NCI-H2081 treated with DMSO at 0.1 percent for 48 hours (cell line): ENCODE measurements at places on chromosomes 11 and 22.

- DNase-seq = no peak
Measured at GRCh38 chr11:130420478-130421198, 7.8 kb downstream of the ADAMTS8 start.

- no peak for DNase-seq
Measured at GRCh38 chr11:61158691-61159381, 2.4 kb downstream of the VPS37C start.

- no peak for DNase-seq
Measured at GRCh38 chr11:75743711-75744563, 24.6 kb upstream of the DGAT2 start.

DNA sequence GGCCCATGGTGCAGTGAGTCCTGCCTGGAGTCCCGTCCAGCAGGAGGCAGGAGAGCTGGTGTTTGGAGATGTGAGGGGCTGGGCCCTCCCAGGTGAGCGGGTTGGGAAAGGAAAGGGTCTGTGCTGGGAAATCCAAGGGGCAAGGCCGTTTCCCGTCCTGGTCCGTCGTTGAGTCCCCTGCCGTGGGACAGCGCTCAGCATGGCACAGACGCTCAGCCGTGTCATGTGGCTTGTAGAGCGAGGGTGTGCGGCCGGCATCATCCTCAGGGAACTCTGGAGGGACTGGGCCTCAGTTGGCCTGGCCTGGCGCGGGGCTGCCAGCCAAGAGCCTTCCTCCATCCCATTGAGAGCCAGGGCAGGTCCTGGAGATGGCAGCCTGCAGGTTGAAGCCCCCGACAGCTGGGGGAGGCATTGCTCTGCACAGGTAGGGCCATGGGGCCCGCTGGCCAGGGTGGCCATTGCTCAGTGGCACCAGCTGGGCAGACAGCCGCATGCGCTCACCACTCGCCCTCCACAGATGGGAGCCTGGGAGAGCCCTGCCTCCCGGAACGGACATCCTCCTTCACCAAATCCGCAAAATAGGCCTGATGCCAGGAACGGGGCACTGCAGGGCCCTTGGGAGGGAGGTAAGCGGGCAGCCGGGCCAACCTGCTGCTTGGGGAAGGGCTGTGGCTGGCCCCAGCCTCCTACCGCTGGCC, 28.7 kb downstream of the KCNQ1 start:
- no peak for DNase-seq

DNA sequence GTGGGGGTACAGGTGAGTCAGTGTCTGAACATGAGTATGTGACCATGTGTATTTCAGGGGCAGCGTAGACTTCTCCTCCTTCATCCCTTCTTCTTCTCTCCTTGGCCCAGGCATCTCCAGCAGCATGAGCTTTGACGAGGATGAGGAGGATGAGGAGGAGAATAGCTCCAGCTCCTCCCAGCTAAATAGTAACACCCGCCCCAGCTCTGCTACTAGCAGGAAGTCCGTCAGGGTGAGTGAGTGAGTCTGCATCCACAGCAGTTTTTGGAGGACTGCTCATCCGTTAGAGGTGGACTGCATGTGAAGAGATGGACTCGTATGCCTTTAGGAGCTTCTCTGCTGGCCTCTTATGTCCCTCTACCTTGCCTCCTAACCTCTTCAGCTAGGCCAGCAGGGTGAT, 15.6 kb downstream of the TUB start:
- no peak for DNase-seq

DNA sequence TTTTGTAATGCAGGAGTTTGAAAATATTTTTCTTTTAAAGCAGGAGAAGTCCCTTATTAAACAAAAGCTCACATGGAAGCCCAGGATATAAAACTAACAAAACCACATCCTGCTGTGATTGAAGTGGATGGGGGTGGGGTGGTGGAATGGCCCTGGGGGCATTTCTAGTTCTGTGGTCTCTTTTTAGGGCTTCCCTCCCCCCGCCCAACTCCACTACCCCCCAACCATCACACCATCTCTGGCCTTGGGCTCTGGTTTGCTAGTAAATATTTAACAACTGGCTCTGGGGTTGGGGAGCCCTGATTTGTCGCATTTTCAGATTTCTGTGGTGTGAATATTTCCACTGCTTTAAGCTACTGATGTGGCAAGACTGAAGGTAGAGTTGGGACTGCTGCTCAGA, 279.6 kb upstream of the PLET1 start:
- DNase-seq = no peak

DNA sequence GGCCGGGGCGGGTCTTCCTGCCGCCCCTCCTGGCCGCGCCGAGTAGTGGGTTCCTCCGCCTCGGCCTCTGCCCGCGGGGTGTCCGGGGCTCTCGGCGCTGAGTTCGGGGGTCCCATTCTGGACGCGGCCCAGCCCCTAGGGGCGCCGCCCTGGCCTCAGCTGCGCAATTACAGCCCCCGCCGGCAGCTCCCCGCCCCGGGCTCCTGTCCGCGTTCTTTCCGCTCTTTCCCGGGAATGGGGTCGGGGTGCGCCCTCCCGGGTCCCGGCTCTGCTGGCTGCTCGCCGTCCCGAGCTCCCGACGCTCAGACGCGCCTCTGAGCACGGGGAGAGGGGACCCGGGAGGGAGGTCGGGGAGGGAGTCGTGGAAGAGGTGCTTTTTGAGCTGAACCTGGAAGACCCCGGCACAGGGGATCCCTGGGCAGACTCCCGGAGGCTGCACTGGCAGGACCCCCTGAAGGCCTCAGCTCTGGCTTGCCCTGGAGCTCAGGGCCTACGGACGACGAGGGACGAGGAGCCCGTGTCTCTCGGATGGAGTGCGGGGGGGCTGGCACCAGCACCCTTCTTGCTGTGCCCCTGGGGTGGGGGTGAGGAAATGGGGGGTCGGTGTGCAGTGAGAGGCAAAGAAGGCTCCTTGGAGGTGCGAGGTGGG, 558 bp downstream of the TSPAN4 start:
- no peak for DNase-seq

DNA sequence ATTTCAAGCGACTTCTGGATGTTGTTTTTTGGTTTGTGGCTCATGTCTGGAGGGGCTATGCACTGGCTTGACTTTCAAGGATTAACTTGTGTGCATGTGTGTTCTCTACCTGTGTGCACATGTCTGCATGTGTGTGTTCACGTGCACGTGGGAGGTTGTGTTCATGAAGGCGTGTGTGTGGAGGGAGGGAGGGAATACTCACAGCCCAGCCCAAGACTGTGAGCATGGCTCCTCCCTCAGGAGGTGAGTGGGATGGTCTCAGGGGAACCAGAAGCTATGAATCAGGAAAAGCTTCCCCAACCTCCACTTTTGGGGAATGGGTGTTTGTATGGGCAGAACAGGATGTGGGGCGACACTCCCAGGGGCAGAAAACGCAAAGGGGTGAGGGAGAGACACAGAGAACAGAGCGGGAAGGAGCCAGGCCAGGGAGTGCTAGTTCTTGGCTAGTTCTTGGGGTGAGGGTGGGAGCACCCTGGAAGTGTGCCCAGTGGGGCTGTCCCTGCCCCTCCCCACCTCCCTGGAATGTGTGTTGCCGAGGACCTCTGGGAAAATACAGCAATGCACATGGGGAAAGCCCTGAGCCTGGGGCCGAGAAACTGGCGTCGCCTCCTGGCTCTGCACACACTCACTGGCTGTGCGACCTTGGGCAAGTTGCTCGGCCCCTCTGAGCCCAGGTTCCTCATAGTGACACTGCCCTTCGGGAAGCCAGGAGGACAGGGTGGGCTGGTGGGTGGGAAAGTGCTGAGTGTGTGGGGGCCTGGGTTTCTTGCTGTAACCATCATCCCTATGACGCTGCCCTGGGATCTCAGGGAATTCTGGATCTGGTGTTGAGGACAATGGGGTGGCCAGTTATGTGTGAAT, 16.9 kb upstream of the ALX4 start:
- no peak for DNase-seq

DNA sequence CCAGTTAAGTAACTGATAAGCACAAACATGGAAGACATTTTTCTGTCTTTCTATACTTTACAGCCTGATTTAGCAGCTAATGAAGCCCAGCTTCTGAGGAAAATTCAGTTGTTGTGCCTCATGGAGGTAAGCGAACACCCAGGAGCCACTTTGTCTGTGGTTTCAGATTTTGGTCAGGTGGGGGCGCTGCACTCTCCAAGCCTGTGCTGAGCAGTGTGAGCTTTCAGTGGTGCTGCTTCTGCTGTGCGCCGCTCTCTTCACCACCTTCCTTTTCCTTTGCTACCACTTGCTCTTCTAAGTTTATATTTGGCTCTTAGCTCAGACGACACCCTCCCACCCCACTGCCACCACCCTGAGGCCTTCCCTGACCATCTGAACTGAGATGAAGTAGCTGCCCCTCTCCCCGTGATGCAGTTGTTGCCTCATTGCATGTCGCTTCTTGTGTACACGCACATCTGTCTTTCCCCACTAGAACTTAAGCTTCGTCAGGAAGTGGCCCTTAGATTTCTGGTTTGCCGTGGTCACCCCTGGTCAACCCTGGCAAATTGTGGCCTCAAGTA, 14.0 kb downstream of the PSMD13 start:
- no peak for DNase-seq

GRCh38 chr22:49310354-49310753, 517.3 kb downstream of the BRD1 start:
- no peak for DNase-seq

DNA sequence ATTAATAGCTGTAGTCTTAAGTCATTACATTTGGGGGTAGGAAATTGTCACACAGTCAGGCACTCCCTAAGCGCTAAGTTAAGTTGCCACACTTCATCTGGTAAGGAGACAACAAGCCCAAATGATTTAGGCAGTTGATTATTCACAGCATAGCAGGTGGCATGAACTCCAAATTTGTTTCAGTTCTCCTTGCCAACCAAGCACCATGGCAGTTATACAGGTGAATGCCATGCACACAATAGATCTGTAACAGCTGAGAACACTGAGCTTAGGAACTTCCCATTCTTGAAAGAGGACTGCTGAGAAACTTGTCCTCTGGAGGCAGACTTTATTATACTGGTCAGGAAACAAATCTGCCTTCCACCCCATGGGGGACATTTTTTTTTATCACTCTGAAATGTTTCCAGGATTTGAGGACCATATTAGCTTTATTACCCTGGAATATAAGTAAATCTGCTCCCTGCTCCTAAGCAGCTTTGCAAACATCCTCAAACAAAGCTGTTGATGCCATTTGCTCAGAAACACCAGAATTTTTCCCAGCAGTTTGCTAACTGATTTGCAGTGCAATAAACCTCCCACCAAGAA, 5.1 kb upstream of the INTS4 start:
- DNase-seq = no peak

DNA sequence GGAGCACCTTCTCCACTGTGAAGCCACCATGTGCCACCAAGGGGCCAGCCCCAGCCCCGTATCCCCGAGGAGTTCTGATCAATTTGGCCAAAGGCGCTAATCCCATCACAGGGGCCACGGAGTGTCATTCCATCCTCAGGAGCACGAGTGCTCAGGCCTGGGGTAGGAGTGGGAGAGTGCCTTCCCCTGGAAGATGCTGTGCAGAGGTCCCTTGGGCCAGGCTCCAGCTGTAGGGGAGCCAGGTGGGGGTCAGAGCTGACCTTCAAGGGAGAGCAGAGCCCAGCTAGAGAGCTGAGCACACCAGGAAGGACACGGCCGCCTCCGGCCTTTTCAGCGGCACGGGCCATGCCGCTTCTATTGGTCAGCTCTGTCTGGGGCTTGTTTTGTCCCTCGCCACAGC, 1459.9 kb downstream of the BRD1 start:
- no peak for DNase-seq

DNA sequence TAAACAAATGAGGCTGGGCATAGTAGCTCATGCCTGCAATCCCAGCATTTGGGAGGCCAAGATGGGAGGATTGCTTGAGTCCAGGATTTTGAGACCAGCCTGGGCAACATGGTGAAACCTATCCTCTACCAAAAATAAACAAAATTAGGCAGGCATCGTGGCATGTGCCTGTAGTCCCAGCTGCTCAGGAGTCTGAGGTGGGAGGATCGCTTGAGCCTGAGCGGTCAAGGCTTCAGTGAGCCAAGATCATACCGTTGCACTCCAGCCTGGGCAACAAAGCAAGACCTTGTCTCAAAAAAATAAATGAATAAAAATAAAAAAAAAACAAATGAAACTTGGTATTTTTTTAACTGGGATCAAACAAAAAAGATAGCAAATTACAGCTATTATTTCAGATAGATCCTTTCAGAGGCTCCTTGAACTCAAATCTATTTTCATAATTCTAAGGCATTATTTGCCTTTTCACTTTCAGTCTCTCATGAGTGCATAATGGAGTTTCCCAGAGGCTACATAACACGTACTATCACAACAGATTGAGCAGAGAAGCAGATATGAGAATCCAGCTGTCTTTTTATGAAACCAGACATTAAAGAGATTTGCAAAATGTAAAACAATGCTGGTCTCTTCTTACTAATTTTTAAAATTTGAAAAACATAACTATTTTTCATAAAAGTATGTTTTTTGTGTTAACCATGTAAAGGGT, 23.1 kb downstream of the DDIAS start:
- DNase-seq = no peak

DNA sequence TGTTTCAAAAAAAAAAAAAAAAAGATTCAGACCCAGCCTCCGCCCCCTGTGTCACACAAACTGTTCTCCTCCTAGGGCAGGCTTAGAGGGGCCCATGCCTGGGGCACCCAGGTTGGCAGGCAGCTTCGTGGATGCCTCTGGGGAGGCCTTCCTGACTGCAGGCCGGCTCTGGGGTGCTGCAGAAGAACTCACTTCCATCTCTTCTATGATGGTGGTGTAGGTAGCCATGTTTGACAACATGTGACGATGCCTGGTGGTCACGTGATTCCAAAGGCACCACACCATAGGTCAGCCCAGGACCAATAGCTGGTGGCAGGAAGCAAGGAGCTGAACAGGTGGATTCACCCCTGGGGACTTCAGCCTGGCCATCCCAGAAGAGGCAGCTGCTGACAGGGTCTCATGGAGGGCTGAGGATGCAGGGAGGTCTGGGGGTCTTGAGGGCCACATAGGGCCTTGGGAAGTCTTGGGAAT, 24.1 kb upstream of the CELSR1 start:
- DNase-seq = no peak

DNA sequence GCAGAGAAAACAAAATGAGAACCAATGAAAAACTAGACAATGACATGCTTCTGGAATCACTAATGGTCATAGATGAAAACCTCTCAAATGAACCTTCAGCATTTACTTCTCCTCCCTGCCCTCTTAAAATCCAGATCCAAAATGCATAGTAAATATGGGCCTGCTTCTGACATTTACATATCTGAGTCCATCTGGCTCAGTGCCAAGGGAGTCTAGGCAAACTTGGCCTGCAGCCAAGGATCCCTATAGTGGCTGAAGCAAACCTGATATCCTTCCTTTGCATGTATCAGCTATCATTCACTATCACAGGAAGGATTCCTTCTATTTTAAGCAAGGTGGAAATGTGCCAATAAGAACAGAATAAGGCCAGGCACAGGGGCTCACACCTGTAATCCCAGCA, 104.8 kb downstream of the C11orf58 start:
- DNase-seq = peak; percentile 61

GRCh38 chr11:16862726-16863125, 124.3 kb downstream of the C11orf58 start:
- no peak for DNase-seq

- DNase-seq = no peak
Measured at GRCh38 chr22:49869845-49870712, 16.4 kb downstream of the ZBED4 start.

- no peak for DNase-seq
Measured at GRCh38 chr22:46070803-46071450, 79.4 kb upstream of the PPARA start.
